Mesenteric fat pad (tissue), 1 donor: ENCODE measurements at places on chromosomes 2 and 18.

DNA sequence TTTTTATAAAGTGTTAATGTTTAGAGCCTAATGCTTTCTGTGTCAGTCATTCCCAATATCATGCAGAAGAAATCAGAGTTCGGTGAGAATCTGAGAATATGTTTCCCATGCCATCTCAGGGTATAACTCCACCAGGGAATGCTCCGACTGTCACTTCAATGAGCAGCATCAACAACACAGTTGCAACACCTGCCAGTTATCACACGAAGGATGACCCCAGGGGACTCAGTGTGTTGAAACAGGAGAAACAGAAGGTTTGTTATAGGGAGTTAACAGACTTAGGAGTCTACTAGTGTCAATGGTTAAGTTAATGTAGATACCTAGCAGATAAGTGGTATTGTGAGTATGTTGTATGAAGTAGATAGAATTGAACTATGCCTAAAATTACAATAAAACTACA, 31.0 kb downstream of the VAPA start:
- no peak for DNase-seq

DNA sequence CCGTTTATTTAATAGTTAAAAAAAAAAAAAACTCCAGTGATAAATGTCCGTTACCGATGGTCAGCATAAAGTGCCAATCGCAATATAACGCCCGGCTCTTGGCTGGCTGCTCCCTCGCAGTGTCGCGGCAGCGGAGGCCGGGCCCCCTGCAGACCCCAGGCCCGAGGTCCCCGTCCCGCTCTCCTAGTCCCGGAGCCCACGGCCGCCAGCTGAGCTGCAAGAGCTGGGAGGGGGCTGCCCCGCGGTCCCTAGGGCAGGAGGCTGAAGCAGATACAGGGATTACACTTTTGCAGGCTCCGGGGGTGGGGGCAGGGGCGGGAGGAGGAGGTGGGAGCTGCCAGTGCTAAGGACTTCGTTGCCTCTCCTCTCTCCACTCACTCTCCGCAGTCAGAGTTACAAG, 6.9 kb downstream of the OSR1 start:
- DNase-seq, result no peak

GRCh38 chr2:196504788-196505187, 134.7 kb upstream of the CCDC150 start:
- no peak for DNase-seq

DNA sequence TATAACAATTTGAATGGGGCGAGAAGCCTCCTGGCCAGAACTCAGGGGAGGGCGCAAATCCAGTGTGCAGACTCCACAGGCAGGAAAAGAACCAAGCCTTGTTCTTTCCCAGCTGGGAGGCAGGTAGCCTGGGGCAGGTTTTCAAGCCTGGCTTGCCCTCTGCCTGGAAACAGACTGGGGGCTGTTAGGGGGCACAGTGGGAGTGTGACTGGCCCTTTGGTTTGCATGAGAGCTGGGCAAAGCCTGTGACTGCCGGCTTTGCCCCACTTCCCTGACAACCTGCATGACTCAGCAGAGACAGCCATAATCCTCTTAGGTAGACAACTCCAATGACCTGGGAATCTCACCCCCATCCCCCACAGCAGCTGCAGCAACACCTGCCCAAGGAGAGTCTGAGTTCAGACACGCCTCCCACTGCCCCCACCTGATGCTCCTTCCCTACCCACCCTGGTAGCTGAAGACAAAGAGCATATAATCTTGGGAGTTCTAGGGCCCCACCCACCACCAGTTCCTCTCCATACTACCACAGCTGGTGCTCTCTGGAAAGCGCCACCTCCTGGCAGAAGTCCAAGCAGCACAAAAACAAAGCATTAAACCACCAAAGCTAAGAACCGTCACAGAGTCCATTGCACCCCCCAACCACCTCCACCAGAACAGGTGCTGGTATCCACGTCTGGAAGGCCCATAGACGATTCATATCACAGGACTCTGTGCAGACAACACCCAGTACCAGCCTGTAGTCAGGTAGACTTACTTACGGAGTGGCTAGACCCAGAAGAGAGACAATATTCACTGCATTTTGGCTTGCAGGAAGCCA, 402.5 kb downstream of the STK39 start:
- no peak for DNase-seq

DNA sequence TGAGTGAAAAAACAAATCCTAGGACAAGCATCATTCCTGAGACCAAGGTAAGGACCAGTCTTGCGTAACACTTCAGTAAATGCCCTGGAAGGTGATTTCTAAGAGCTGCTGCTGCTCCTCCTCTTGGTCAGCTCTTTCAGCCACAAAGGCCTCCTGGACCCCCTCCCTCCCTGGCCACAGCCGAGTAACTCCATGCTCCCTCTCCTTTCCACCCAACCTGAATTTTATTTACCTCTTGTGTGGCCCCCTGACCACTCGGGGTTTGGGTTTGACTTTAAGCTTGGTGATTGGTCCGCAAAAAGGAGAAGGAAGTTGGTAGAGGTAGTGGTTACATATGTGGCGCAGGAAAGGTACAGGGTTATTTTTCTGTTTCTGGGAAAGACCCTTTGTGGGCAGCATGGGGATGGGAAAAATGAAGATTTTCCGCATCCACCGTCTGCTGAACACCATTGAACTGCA, 9.2 kb downstream of the HTRA2 start:
- no peak for DNase-seq

- DNase-seq, result no peak
These were observed 5.2 kb downstream of the STARD7 start for GRCh38 chr2:96203130-96204028.
